ENCODE measurements at places on chromosomes 11 and 22. TPM values are rescaled to one million over a fixed set of nuclear protein-coding genes. Genes with fewer than 3 reads are reported as not detected.

KRTAP5-11 gene
- total RNA-seq: not detected

NRXN2 gene
- total RNA-seq: 0.18 TPM

GGTLC2 gene
- total RNA-seq: not detected

OR2D2 gene
- 0.28 TPM for total RNA-seq

MMP7 gene
- not detected for total RNA-seq

SLC7A4 gene
- not detected for total RNA-seq

PTPRJ gene
- 14.9 TPM for total RNA-seq

ATF4 gene
- total RNA-seq: 148 TPM

OR5B21 gene
- total RNA-seq: not detected

TTLL12 gene
- 30.1 TPM for total RNA-seq

SNU13 gene
- total RNA-seq: 122 TPM

E2F8 gene
- total RNA-seq: 1.1 TPM

CELSR1 gene
- total RNA-seq: 0.56 TPM

SYTL2 gene
- total RNA-seq: 59.4 TPM

CCDC117 gene
- total RNA-seq: 15.6 TPM

CD3G gene
- total RNA-seq: not detected

KLHL35 gene
- total RNA-seq: 1.4 TPM

CCDC116 gene
- not detected for total RNA-seq

GPHA2 gene
- total RNA-seq: not detected

TP53AIP1 gene
- total RNA-seq: not detected

OR10AG1 gene
- total RNA-seq: not detected

OR52M1 gene
- not detected for total RNA-seq

CLTCL1 gene
- 8.1 TPM for total RNA-seq

C22orf15 gene
- total RNA-seq: 2.3 TPM

ARHGAP32 gene
- 8.4 TPM for total RNA-seq

RGL4 gene
- not detected for total RNA-seq

TRMU gene
- total RNA-seq: 19.0 TPM

DDIAS gene
- 15.8 TPM for total RNA-seq

HORMAD2 gene
- total RNA-seq: not detected

POGLUT3 gene
- 31.7 TPM for total RNA-seq

CRYBB2 gene
- not detected for total RNA-seq

ALKBH8 gene
- total RNA-seq: 12.5 TPM

GAB4 gene
- total RNA-seq: not detected

KCNJ11 gene
- not detected for total RNA-seq

OTOG gene
- total RNA-seq: not detected

ANKRD42 gene
- 5.6 TPM for total RNA-seq

OR51B4 gene
- not detected for total RNA-seq

MAP4K2 gene
- 11.7 TPM for total RNA-seq

RIMBP3B gene
- total RNA-seq: 0.28 TPM

TBX10 gene
- not detected for total RNA-seq

GAB2 gene
- total RNA-seq: 5.9 TPM

TPH1 gene
- under 0.01 TPM for total RNA-seq

HIRA gene
- 14.5 TPM for total RNA-seq

TMEM132A gene
- 8.3 TPM for total RNA-seq

CHADL gene
- 0.28 TPM for total RNA-seq
